ENCODE measurements at places on chromosomes 16 and 17. TPM values are rescaled to one million over a fixed set of nuclear protein-coding genes. Genes with fewer than 3 reads are reported as not detected.

The PVALEF gene
- total RNA-seq: not detected

The PRSS53 gene
- 5.3 TPM for total RNA-seq

The CES4A gene
- 8.1 TPM for total RNA-seq

The ARHGAP27 gene
- 104 TPM for total RNA-seq

The ACACA gene
- 55.4 TPM for total RNA-seq

The TMC6 gene
- total RNA-seq: 347 TPM

The ADAD2 gene
- not detected for total RNA-seq

The CLDN7 gene
- total RNA-seq: 0.66 TPM

The ATAD5 gene
- total RNA-seq: 33.7 TPM

The EPX gene
- total RNA-seq: not detected

The GAST gene
- not detected for total RNA-seq

The PRSS27 gene
- 1.2 TPM for total RNA-seq

The KRT36 gene
- total RNA-seq: not detected

The C16orf86 gene
- total RNA-seq: 4.1 TPM

The NOG gene
- not detected for total RNA-seq

The CACNG4 gene
- not detected for total RNA-seq

The ACSM3 gene
- total RNA-seq: 10.1 TPM

The ATP1B2 gene
- total RNA-seq: not detected

Data from activated CD8-positive, alpha-beta memory T cell treated with anti-CD3 and anti-CD28 coated beads, Interleukin-2, amount 10 ng/mL, durations not matched to agents 7 days and 5 days (primary cell).